ENCODE measurements at places on chromosomes 11 and 22. TPM values are rescaled to one million over a fixed set of nuclear protein-coding genes. Genes with fewer than 3 reads are reported as not detected.

DNA sequence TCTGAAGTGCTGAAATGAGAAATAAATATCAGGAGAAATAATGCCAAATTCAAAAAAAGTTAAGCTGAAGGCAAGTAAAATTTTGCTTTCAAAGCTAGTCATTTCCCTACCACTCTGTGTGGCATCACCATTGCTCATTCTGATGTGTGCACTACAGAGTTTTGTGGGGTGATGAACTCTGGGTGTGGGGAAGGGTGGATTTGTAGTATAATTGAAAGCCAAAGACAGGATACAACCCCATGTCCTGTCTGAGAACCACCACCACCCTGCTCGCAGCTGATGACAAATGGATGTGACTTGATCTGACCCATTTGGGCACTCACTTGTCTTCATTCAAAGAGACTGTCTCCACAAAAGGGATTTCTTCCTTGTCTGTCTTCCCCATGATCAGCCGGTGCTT lies 19.3 kb upstream of the TMEM9B start:
- H3K4me1 ChIP-seq: no peaks in the 10 kb centered on the region
- no peak overlapping the region for H3K27ac ChIP-seq
- no peaks in the 10 kb centered on the region for H3K36me3 ChIP-seq
- DNase-seq: no peak

GRCh38 chr11:124839128-124839971 lies 25.9 kb upstream of the ROBO3 start:
- peaks cover 40% of the 10 kb centered on the region for H3K27me3 ChIP-seq
- no peak overlapping the region for H3K27ac ChIP-seq
- DNase-seq: peak; percentile 60
- H3K36me3 ChIP-seq: no peaks in the 10 kb centered on the region
- peak overlapping the region; percentile 21 for H3K4me3 ChIP-seq

SMIM35 gene
- not detected for total RNA-seq

- no peaks in the 10 kb centered on the region for H3K27me3 ChIP-seq
- no peak overlapping the region for H3K4me3 ChIP-seq
- H3K4me1 ChIP-seq: no peaks in the 10 kb centered on the region
- DNase-seq: no peak
- H3K27ac ChIP-seq: no peak overlapping the region
Measured at GRCh38 chr11:13268791-13269190, 8.8 kb upstream of the BMAL1 start.

- H3K27ac ChIP-seq: no peak overlapping the region
- H3K36me3 ChIP-seq: no peaks in the 10 kb centered on the region
- no peak for DNase-seq
Measured at GRCh38 chr11:127670374-127671119, 670.0 kb upstream of the KIRREL3 start.

GRCh38 chr11:64281957-64282770 lies 2.3 kb downstream of the BAD start:
- H3K27ac ChIP-seq: no peak overlapping the region
- no peaks in the 10 kb centered on the region for H3K4me1 ChIP-seq
- H3K36me3 ChIP-seq: peaks cover under 1% of the 10 kb centered on the region
- DNase-seq: no peak
- H3K27me3 ChIP-seq: no peaks in the 10 kb centered on the region
- no peak overlapping the region for H3K4me3 ChIP-seq

SLC17A6 gene
- total RNA-seq: not detected

DNA sequence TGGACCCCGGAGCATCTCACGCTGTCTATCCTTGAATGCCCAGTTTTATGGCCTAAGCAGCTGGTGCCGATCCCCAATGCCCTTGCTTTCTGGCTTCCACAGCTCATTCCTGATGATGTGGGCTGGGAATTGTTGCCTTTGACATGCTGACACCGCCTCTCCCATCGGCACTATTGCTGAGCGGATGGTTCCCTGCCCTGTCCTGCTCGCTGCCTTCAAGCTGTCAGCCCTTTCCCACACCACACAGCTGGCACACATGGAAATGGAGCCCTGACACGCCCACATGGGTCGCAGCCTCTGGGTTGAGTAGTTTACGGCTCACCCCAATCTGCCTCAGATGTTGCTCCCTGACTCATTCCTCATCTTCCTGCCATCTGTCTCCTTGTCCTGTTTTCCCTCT lies 110.2 kb upstream of the SESN3 start:
- DNase-seq: peak; percentile 69
- H3K27ac ChIP-seq: no peak overlapping the region
- no peaks in the 10 kb centered on the region for H3K36me3 ChIP-seq
- no peaks in the 10 kb centered on the region for H3K27me3 ChIP-seq
- H3K4me1 ChIP-seq: peaks cover 17% of the 10 kb centered on the region

DNA sequence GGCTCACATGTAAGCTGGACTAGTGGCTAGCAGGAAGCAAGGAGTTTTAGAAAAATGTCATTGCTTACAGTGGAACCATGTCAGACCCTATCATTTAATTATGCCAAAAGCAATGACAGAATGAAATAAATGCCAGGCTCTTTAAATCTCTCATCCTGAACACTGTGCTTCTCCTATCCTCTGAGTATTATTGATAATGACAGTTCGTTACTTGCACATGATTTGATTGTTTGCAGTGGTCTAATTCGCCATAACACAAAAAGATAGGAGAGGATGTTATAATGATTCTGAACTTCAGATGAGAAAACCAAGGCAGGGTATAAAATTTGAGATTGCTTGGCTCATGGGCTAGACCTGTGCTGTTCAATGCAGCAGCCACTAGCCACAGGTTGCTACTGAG lies 68.2 kb downstream of the FLI1 start:
- H3K27me3 ChIP-seq: no peaks in the 10 kb centered on the region
- no peaks in the 10 kb centered on the region for H3K4me1 ChIP-seq
- peaks cover 2% of the 10 kb centered on the region for H3K36me3 ChIP-seq
- no peak for DNase-seq
- H3K27ac ChIP-seq: no peak overlapping the region
- no peak overlapping the region for H3K4me3 ChIP-seq

DNA sequence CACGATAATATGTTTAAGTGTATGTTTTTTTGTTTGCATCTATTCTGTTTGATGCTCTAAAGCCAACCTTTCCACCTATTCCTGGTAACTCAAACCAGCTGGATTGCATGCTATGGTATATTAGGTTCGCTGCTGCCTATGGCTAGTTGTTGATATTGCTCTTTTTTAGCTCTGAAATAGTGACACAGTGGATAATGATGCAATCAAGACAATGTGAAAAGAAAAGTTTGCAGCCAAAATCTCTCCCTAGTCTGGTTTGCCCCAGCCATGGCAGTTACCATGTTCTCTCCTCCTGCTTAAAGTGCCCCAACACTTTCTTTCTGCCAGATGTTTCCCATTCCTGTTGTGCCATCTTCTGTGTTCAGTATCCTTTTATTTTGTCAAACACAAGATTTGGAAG lies 269.7 kb downstream of the DYNC2H1 start:
- no peaks in the 10 kb centered on the region for H3K27me3 ChIP-seq
- no peaks in the 10 kb centered on the region for H3K36me3 ChIP-seq
- H3K27ac ChIP-seq: no peak overlapping the region
- H3K4me3 ChIP-seq: no peak overlapping the region
- no peak for DNase-seq
- H3K4me1 ChIP-seq: no peaks in the 10 kb centered on the region

OR52N4 gene
- 0.60 TPM for total RNA-seq

GRCh38 chr11:44957776-44958564 lies 7.3 kb upstream of the TP53I11 start:
- no peaks in the 10 kb centered on the region for H3K36me3 ChIP-seq
- peaks cover 3% of the 10 kb centered on the region for H3K4me1 ChIP-seq
- H3K27me3 ChIP-seq: no peaks in the 10 kb centered on the region
- H3K27ac ChIP-seq: no peak overlapping the region
- DNase-seq: no peak

- peaks cover 8% of the 10 kb centered on the region for H3K36me3 ChIP-seq
- DNase-seq: no peak
- H3K27ac ChIP-seq: no peak overlapping the region
Measured at GRCh38 chr11:95849087-95849825, 59.0 kb downstream of the CEP57 start.

DNA sequence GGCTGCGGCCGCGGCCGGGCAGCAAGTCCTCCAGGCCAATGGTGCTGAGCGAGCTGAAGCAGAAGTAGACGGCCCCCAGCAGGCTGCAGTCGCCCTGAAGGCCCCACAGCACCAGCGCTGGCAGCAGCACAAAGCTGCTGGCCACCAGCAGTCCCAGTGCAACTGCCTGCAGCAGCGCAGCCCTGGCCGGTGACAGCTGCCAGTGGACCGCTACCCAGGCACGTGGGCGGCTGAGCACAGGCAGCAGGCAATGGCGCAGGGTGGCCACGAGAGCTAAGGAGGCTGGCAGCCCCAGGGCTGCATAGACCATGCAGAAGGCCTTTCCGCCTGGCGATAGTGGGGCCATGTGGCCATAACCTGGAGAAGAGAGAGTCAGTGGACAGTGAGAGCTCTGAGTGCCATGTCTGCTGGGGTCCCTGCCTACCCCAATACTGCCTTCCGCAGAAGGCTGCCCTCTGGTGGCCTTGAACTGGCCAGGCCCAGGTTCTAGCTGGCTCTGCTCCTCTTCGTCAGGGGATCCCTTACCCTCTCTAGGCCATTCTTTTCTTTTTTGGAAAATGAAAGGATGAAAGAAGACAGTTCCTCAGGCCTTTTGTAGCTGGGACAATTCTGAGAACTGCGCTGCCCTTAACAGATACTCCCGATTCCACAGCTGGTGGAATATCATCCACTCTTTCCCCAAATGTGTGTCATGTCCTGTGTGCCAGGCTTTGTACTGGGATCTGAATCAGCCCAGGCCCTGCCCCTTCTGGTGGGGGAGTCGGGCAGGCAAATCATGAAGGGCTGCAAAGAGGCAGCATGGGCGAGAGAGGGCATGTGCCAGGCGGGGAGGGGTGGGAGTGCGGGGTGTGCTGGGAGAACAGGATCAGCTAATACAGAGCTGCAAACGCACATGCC lies 1.8 kb downstream of the KCNK7 start:
- H3K4me1 ChIP-seq: no peaks in the 10 kb centered on the region
- DNase-seq: no peak
- no peak overlapping the region for H3K27ac ChIP-seq
- no peaks in the 10 kb centered on the region for H3K27me3 ChIP-seq
- H3K4me3 ChIP-seq: no peak overlapping the region

- no peaks in the 10 kb centered on the region for H3K27me3 ChIP-seq
- H3K4me1 ChIP-seq: peaks cover 31% of the 10 kb centered on the region
- H3K36me3 ChIP-seq: no peaks in the 10 kb centered on the region
- DNase-seq: no peak
- no peak overlapping the region for H3K4me3 ChIP-seq
Measured at GRCh38 chr22:23213581-23214334, 33.4 kb downstream of the BCR start.

GRCh38 chr11:65710421-65710820 lies 1.6 kb upstream of the KAT5 start:
- H3K27me3 ChIP-seq: no peaks in the 10 kb centered on the region
- H3K4me3 ChIP-seq: no peak overlapping the region
- no peak overlapping the region for H3K27ac ChIP-seq
- no peak for DNase-seq
- H3K36me3 ChIP-seq: peaks cover 10% of the 10 kb centered on the region

FUT4 gene
- 9.5 TPM for total RNA-seq

DNA sequence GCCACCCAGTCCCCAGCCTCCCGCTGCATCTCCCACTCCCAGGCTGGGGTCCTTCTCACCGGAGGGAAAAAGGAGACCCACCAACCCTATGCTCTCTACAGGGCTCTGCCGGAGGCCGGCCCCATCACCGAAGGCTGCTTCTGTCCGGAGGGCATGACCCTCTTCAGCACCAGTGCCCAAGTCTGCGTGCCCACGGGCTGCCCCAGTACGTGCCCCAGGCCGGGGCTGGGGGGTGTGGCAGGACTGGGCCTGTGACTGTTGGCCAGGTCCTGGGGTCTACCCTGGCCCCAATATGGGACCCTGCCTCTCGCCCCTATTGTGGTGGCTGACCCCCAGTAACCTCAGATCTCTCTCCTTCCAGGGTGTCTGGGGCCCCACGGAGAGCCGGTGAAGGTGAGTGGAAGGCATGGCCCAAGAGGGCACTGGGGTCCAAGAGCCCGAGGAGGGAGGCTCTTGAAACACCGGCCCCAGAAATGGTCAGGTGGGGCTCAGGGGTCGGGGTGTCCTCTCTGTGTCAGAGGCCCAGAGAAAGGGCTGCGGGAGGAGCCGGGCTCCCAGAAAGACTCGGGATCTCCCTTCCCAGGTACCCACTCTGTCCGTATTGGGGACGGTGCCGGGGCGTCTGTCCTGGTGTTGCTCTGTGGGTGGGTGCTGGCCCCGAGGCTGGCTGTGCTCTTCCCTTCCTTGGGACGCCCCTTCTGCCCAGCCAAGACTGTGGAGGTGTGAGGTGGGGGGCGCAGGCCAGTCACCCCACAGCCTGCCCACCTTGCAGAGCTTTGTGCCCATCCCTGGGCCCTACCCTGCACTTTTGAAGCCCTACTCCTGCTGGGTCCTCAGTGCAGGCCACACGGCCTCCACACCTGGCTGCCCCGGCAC lies 26.1 kb upstream of the MUC5B start:
- H3K4me1 ChIP-seq: no peaks in the 10 kb centered on the region
- peak; percentile 58 for DNase-seq
- peaks cover 4% of the 10 kb centered on the region for H3K27me3 ChIP-seq
- no peak overlapping the region for H3K27ac ChIP-seq

Measured in kidney (tissue), 22 donors.